ENCODE measurements at places on chromosomes 6 and 20. TPM values are rescaled to one million over a fixed set of nuclear protein-coding genes. Genes with fewer than 3 reads are reported as not detected.
A peak's percentile ranks its signal among the peaks of the same experiment; 100 is the strongest.

DNA sequence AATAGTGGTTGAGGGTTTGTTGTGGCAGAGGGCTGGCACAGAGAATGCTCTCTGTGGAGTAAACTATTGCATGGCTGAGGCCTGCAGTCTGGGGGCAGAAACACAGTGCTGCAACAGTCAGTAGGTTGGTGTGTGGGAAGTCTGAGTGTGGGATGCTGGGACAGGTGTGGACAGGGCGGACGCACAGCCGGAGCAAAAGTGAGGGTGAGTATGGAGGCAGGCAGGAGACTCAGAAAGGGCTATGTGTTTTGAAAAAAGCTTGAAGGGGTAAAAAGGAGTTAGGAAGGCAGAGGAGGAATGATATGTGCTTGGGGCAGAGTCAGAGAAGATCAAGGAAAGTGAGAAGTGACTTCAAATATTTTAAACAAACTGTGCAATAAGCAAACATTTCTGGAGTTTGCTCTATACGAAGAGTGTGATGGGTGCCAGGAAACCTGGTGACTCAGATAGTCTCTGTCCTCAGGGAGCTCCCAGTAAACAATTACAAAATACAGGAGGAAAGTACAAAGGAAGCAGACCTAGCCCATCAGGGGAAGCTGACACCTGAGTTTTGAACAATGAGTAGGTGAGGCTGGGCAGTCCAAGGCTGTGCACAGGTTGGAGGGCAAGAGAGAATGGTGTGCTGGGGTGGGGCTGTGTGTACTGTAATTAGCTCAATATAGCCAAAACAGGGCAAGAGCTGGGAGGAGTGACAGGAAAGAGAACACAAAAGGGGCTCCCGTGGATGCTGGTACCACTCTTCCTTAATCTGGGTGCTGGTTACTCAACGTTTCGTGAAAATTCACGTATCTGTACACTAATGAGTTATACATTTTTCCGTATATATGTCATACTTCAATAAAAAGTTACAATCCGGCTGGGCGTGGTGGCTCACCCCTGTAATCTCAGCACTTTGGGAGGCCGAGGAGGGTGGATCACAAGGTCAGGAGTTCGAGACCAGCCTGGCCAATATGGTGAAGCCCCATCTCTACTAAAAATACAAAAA lies 55.2 kb downstream of the PIGU start:
- H3K36me3 ChIP-seq, result peaks cover 30% of the 10 kb centered on the region
- H3K4me1 ChIP-seq, result peaks cover 65% of the 10 kb centered on the region
- peak overlapping the region; percentile 43 for H3K4me3 ChIP-seq

DNA sequence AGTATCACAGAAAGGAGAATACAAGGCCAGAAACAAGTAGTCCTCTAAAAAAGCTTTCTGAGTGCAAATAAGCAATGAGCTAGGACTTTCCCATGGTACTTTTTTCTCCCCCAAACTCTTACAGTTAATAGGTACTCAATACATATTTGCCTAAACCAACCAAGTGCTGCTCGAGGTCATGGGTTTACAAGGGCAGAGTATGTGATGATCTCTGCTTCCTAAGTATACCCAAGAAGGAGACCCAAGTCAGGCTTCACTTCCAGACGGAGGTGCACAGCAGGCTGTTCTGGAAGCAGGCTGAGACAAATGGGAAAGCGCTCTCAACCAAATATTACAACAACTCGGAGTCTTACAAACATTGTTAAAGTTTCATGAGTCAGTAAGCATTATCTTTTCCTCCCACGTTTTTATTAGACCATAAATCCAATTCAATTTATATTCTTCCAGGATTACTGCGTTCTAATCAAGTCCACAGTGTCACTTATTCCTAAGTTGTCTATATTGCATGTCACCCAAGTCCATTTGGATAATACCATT lies 8.1 kb downstream of the FYN start:
- DNase-seq, result no peak
- H3K27ac ChIP-seq, result no peak overlapping the region
- H3K4me3 ChIP-seq, result no peak overlapping the region
- peaks cover 11% of the 10 kb centered on the region for H3K4me1 ChIP-seq
- H3K27me3 ChIP-seq, result no peaks in the 10 kb centered on the region
- H3K36me3 ChIP-seq, result no peaks in the 10 kb centered on the region

- peak overlapping the region; percentile 75 for H3K4me3 ChIP-seq
- H3K4me1 ChIP-seq, result peaks cover 18% of the 10 kb centered on the region
- no peak overlapping the region for H3K27ac ChIP-seq
- no peak for DNase-seq
- H3K36me3 ChIP-seq, result no peaks in the 10 kb centered on the region
These were observed 89.2 kb upstream of the ARID1B start for GRCh38 chr6:156687789-156688619.

GRCh38 chr6:154410619-154411072 lies 54.0 kb upstream of the IPCEF1 start:
- no peak overlapping the region for H3K27ac ChIP-seq
- H3K27me3 ChIP-seq, result no peaks in the 10 kb centered on the region
- DNase-seq, result peak; percentile 48
- H3K36me3 ChIP-seq, result peaks cover 32% of the 10 kb centered on the region

- no peak overlapping the region for H3K27ac ChIP-seq
- H3K27me3 ChIP-seq, result no peaks in the 10 kb centered on the region
- H3K4me1 ChIP-seq, result peaks cover 42% of the 10 kb centered on the region
These were observed 1.3 kb downstream of the RNF24 start for GRCh38 chr20:4014031-4014474.

The CCN5 gene
- not detected for total RNA-seq

DNA sequence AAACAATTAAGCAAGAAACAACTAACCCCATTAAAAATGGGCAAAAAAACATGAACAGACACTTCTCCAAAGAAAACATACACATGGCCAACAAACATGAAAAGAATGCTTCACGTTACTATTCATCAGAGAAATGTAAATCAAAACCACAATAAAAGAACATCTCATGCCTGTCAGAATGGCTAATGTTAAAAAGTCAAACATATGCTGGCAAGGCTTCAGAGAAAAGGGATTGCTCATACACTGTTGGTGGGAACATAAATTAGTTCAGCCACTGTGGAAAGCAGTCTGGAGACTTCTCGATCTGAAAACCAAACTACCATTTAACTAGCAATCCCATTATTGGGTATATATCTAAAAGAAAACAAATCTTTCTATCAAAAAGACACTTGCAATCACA lies 217.5 kb downstream of the TINAG start:
- no peak overlapping the region for H3K4me3 ChIP-seq
- no peaks in the 10 kb centered on the region for H3K36me3 ChIP-seq
- H3K27ac ChIP-seq, result no peak overlapping the region
- no peak for DNase-seq
- no peaks in the 10 kb centered on the region for H3K27me3 ChIP-seq

- H3K4me3 ChIP-seq, result no peak overlapping the region
- no peaks in the 10 kb centered on the region for H3K27me3 ChIP-seq
- peaks cover 59% of the 10 kb centered on the region for H3K4me1 ChIP-seq
These were observed 15.3 kb upstream of the SMLR1 start for GRCh38 chr6:130811932-130812331.

DNA sequence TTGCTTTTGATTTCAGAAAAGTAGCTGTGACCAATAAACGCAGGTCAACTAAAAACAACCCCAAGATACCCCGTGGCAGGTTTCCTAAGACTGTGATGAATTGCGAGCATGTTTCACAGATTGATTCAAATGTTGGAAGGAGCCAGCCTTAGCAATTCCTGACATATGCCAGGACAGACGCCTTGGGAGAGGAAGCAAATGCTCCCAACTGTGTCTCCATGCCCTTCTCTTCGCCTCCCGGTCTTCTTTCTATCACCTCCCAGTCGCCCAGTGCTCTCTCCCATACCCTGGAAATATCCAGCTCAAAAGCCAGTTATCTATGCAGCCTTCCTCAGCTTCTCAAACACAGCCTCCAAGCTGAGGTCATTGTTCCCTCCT lies 32.0 kb downstream of the KIAA0319 start:
- DNase-seq, result no peak
- H3K27ac ChIP-seq, result no peak overlapping the region
- H3K36me3 ChIP-seq, result no peaks in the 10 kb centered on the region
- no peaks in the 10 kb centered on the region for H3K4me1 ChIP-seq
- H3K27me3 ChIP-seq, result no peaks in the 10 kb centered on the region
- H3K4me3 ChIP-seq, result no peak overlapping the region

- peaks cover 1% of the 10 kb centered on the region for H3K27me3 ChIP-seq
- no peak overlapping the region for H3K27ac ChIP-seq
- H3K36me3 ChIP-seq, result no peaks in the 10 kb centered on the region
- no peak for DNase-seq
- no peaks in the 10 kb centered on the region for H3K4me1 ChIP-seq
- H3K4me3 ChIP-seq, result no peak overlapping the region
These were observed 16.8 kb upstream of the DCBLD1 start for GRCh38 chr6:117465691-117466090.

The LCA5 gene
- total RNA-seq, result 4.6 TPM

Measured in HepG2 (cell line).